ENCODE measurements at places on chromosomes 4 and X. TPM values are rescaled to one million over a fixed set of nuclear protein-coding genes. Genes with fewer than 3 reads are reported as not detected.

CLGN gene
- total RNA-seq, result not detected

PGRMC2 gene
- total RNA-seq, result 52.4 TPM

PPEF1 gene
- total RNA-seq, result not detected

TEX13C gene
- not detected for total RNA-seq

MCUB gene
- total RNA-seq, result 6.3 TPM

FAM47A gene
- not detected for total RNA-seq

PAGE1 gene
- total RNA-seq, result not detected

CD99 gene
- total RNA-seq, result 509 TPM

FANCB gene
- 0.49 TPM for total RNA-seq

P2RY10 gene
- not detected for total RNA-seq

CENPE gene
- total RNA-seq, result 1.6 TPM

NAP1L2 gene
- total RNA-seq, result not detected

PABPC1L2A gene
- total RNA-seq, result not detected

LNX1 gene
- 6.4 TPM for total RNA-seq

ZNF185 gene
- 2.2 TPM for total RNA-seq

MTNR1A gene
- not detected for total RNA-seq

GCNA gene
- total RNA-seq, result 5.6 TPM

HAND2 gene
- total RNA-seq, result 15.3 TPM

CAPN6 gene
- total RNA-seq, result not detected

CD99L2 gene
- 63.2 TPM for total RNA-seq

C4orf50 gene
- not detected for total RNA-seq

GAGE13 gene
- total RNA-seq, result not detected

IGFBP7 gene
- 2,649 TPM for total RNA-seq

CTAG1B gene
- not detected for total RNA-seq

RENBP gene
- 1.1 TPM for total RNA-seq

CDKL2 gene
- not detected for total RNA-seq

SLITRK2 gene
- not detected for total RNA-seq

CCDC120 gene
- total RNA-seq, result 2.5 TPM

CRMP1 gene
- 0.06 TPM for total RNA-seq

NLGN4X gene
- 4.2 TPM for total RNA-seq

Data from cardiac ventricle fibroblast (primary cell).